ENCODE measurements at places on chromosomes 7 and 10.
A peak's percentile ranks its signal among the peaks of the same experiment; 100 is the strongest.

DNA sequence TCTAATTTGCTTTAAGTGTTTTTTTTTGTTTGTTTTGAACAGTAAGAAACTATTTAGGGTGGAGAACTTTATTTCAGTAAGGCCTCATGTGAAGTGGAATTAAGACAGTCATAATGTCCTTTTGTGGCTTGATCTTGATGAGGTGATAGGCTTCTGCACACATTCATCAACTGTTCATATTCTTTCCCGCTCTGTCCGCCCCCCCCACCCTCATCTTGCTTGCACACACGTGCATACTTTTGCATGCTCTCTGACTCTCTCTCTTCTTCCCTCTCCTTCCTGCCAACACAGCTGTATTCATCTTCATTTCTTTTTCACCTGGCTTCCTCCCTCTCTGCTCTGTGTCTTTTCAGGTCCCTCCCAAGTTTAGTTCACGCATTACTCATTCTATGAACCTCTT lies 429.6 kb downstream of the AUTS2 start:
- DNase-seq, result no peak

GRCh38 chr10:79063071-79063491 lies 5.7 kb upstream of the ZMIZ1 start:
- no peak for DNase-seq

DNA sequence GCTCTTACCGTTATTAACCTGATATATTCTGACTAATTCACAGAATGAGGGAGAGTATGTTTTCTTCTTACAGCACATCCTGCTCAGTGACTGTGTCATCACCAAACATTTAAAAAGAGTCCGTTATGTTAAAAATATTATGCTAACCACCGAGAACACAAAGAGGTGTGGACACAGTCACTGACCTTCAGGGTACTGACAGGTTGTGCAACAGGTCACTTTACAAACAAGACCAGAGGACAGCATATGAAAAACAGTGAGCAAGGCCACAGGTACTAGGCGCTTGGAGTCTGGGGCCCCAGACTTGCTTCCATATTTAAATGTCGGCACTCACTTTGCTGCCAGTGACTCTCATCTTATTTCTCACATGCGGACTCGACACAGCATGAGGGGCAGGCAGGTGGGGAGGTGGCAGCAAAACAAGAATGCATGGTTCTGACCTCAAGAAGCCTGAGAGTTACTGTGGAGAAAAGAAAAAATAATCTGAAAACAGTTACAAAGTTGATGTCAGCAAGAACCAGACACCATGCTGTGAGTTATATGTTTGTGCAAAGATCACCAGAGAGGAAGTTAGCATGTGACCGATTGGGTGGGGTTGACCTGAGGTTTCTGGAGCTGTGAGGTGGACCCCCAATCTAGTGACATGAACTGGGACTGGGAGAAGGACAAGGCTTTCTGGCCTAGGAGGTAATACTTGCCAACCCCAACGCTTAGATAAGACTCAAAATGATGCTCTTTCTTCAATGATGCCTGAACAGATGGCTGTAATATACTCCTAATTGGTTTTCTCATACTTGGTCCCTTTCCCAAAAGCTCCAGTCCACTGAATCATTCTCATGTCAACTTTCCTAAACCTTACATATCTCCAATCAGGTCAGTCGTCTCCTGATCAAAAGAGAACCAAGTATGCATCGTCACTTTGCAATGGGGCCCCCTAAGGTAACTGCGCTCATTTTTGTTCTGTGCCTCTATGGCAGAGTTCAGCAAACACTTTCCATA lies 102.4 kb downstream of the HIPK2 start:
- DNase-seq, result no peak

DNA sequence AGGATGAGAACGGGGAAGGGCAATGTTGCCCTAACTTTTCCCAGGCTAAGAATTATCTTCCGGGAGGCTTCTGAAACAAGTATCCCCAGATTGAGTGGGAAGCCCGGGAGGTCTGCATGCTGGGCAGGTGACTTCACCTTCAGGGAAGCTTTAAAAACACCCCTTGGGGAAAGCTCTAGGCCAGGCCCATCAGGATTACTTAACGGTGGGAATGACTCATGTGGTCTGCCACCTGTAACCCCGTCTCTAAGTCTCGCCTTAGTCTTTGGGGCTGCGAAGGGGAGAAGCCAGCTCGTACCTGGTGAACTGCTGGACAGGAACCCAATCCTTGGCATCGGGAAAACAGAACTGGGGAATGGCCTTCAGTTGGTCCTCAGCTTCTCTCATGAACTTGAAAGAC lies 80.1 kb upstream of the MKRN1 start:
- no peak for DNase-seq

- no peak for DNase-seq
Measured at GRCh38 chr7:120874722-120875121, 16.8 kb upstream of the TSPAN12 start.

GRCh38 chr10:23094786-23095403 lies 484 bp upstream of the MSRB2 start:
- DNase-seq, result no peak

GRCh38 chr10:103804871-103805270 lies 50.5 kb downstream of the SH3PXD2A start:
- DNase-seq, result no peak

GRCh38 chr7:101990811-101991418 lies 173.5 kb downstream of the CUX1 start:
- peak; percentile 86 for DNase-seq

GRCh38 chr10:124087672-124088634 lies 5.4 kb downstream of the CHST15 start:
- DNase-seq, result no peak

DNA sequence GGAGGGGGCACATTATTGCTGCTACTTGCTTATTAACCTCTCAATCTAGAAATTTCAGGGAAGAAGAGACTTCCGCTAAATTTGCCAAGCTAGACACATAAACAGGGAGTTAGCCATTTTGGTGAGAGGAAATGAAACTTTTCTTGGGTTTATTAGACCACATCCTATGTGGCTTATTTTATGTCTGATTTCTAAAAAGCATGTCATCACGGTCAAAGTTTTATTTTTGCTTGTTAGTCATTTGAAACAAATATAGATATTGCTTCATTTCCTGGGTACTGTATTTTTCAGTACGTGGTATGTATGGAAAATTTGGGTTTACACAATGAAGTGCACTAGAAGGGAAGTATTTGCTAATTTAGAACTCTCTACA lies 144.1 kb downstream of the TCF7L2 start:
- peak; percentile 45 for DNase-seq

- no peak for DNase-seq
Measured at GRCh38 chr10:131314148-131314547, 2.6 kb upstream of the TCERG1L start.

DNA sequence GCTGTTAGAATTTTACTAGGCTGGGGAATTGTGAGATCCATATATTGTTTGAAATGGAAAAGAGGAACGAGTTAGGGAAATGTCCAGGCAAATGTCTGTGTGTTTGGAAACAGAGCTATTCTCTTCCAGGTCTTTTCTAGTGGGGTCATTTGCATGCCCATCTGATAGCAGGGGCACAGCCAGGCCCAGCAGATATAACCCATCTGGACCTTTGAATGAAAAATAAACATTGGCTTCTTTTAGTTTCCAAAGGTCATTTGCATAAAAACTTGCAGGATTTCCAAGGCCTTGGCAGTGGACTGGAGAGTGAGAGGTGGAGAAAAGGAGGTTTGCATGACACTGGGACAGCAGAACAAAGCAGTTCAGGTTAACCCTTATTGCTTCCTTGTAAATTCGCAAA lies 188.0 kb upstream of the GPR26 start:
- DNase-seq, result no peak

DNA sequence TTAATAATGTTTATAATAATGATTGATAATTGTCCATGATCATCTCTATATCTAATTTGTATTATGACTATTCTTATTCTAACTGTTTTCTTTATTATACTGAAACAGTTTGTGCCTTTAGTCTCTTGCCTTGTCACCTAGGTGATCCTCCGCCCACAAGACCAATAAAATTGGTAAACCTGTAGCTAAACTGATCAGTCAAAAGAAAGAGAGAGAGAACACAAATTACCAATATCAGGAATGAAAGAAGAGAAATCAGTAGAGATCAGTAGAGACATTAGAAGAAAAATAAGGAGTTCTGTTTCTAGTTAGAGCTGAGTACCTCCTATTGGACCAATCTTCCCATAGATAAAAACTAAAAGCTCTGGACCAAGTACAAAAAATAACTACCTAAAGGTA lies 6.1 kb upstream of the COA1 start:
- no peak for DNase-seq

DNA sequence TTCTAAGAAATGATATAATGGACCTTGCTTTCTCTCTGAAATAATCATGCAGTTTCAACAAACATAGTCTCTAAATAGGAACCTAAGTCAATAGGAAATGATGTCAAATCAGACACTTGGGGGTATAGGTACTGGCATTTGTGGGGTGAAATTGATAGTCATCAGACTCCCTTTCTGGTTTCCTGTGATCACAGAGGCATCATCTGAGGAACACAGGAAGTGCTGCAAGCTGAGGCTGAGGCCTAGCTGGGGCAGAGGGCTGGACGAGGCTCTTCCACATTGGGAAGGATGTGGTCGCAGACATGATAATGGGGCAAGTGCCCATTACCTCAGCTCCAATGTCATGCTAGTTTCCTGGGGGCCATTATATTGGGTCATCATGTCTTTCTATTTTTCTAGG lies 33.5 kb upstream of the TARP start:
- DNase-seq, result no peak

DNA sequence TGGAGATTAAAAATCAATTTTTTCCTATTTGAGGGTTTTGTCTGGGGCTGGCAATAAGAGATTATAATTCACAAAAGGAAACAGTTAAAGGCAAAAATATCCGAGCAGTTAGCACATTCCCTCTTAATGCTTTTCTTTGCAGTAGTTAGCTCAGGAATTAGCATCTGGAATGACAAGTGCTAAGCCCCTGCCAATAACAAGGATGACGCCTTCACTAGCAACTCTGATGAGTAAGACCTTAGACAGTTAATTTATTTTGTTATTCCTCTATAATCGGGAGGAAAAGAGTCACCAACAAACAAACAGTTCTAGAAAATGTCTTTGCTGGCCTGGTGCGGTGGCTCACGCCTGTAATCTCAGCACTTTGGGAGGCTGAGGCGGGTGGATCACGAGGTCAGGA lies 151.3 kb downstream of the TRIL start:
- no peak for DNase-seq

GRCh38 chr10:90227786-90228185 lies 526.4 kb downstream of the KIF20B start:
- no peak for DNase-seq

- no peak for DNase-seq
Measured at GRCh38 chr10:71678057-71678805, 41.3 kb downstream of the C10orf105 start.

DNA sequence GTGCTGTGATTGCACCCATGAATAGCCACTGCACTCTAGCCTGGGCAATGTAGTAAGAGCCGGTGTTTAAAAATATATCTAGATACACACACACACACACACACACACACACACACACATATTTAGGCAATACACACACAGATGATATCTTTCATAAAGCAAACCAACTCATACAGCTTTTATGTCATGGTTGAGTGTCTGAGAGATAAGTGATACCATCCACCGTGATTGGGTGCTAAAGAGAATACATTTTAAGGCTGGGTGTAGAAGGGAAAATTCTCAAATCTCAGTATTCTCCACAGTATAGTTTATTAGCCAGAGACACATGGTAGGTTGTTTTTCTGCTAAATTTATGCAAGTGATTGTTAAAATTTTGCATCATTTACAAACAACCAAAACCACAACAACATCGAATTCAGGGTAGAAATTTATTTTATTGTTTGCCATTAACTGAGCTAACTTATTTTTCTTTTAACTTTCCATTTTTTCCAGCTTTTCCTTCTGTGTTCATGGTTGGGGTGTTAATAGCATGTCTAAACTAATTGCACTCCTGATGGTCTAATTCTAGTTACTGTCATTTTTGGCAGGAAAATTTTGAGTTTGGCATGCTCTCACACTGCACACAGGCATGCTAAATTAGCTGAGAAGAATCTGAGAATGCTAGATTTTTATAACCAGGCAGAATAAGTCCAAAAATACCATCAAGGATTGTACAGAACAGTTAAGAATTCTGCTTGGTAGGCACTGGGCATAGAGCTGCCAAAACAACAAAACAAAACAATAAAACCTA lies 57.9 kb upstream of the SYPL1 start:
- DNase-seq, result no peak

GRCh38 chr7:32461484-32461883 lies 28.7 kb downstream of the LSM5 start:
- no peak for DNase-seq

DNA sequence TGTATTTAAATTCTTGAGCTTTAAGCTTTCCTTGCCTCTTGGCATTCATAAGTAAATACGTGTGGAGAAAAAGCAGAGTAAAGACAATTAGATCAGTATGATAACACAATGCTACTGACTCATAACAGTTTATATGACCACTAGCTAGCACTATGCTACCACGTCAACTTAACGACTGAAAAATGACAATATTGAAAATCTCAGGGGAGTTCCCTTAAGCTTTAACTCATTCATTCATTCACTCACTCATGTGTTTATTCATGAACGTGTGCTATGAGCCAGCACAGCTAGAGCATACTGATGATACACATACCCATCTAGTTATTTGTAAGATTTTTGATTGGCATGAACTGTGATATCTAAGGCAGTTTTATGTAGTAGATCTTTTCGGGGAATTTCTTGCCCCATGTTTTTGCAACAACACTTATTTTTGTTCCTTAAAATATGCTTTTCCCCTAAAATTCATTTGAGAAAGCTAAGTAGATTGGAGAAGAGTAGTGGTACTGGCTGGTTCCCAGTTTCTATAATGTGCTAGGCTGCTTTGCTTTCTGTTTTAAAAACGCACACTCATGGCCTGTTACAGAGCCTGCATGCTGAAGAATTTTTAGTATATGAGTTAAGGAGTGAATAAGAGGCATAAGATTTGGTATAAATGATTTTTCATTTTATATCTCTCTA lies 57.4 kb upstream of the ACBD5 start:
- no peak for DNase-seq

DNA sequence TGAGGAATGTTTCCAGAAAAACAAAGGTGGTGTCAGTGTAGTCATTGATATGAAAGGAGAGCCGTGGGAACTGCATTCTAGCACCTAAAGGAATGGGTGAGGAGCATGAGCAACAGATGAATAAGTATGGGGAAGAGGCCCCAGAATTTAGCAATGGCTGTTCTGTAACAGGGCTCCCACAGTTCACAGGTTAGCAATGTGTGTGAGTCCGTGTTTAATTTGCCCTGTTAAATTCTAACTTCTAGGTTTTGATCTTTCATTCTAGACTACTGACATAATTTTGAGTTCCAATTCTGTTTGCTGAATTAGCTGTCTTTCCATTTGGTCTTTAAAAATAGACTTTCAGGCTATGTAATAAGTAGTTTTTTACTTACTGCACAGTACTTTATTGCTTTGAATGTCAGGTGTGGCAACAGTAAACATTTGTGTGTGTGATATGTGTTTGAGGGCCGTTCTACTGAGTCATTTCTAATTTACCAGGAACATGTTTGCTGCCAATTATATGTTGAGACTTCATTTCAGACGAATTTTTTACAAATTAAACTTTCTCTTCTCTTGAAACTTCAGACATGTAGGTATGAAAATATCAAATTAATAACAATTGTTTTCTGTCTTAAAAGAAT lies 8.8 kb downstream of the STK17A start:
- DNase-seq, result no peak

- no peak for DNase-seq
Measured at GRCh38 chr10:12628964-12629766, 279.8 kb downstream of the CAMK1D start.

Measured in B cell (primary cell).